Epithelial cell of esophagus (primary cell): ENCODE measurements at places on chromosomes 5 and 9.

GRCh38 chr5:62115014-62115413 is 191.0 kb upstream of the KIF2A start:
- DNase-seq, result peak; percentile 14

DNA sequence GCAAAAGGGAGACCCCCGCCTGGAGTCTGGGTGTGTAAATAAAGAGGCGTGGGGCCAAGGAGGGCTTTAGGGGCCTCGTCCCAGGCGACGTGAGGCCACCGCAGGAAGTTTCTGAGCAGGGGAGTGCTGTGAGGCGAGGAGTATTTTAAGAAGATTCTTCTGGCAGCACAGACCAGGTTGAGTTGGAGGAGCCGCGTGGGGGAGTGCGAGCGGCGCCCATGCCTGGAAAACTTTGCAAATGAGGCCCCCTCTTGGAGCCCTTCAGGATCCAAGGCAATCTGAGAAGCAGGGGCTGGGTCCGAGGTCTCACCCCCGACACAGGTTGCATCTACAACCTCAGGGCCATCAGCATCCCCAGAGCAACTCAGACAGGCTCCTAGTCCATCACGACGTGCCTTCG is 24.3 kb upstream of the CPLX2 start:
- no peak for DNase-seq

- no peak for DNase-seq
Measured at GRCh38 chr9:99134893-99135341, 30.0 kb downstream of the TGFBR1 start.

- DNase-seq, result no peak
Measured at GRCh38 chr9:106883030-106883429, 20.1 kb downstream of the ZNF462 start.

DNA sequence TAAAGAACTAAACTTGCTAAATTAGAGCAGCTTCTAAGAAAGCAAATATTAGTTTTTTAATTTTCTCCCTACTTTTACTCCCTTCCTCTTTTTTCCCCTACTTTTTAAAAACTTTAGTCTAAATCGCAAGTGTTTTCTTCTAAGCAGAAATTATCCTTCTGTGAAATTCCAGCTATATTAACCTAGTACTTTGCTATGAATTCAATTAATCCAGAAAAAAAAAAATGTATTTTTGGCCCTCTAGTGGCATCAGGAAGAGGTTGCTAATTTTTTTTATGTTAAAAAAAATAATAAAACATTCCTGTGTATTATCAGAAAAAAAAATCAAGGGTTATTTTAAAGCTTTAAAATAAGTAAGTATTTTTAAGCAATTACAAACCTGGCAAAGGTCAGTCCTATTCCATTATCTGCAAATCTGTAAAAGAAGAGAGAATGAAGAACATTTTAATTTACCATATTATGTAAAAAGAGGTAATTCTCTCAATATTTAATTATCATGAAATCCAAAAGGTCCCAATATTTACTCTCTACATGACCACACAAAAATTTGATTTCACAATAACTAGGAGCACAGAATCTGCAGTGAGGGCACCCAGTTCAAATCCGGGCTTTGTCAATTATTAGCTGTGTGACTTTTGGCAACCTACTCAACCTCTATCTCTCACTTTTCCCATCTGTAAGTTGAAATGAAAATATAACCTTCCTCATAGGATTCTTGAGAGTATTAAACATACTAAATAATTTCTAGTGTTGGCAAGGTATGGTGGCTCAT is 52.0 kb downstream of the CEMIP2 start:
- no peak for DNase-seq

DNA sequence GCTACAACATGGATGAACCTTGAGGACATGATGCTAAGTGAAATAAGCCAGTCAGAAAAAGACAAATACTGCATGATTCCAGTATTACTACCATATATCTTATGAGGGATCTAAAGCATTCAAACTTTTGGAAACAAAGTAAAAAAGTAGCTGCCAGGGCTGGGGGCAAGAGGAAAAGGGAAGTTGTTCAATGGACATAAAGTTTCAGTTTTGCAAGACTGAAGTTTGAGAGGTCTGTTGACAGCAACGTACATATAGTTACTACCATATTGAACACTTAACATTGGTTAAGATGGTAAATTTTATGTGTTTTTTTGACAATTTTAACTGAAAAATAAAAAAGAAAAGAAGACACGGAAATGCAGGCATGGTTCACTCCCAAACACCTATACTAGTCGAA is 77.6 kb downstream of the MAPKAP1 start:
- no peak for DNase-seq

- peak; percentile 57 for DNase-seq
Measured at GRCh38 chr9:136093995-136094881, 851 bp downstream of the NACC2 start.

- no peak for DNase-seq
Measured at GRCh38 chr5:82817897-82818676, 259.1 kb downstream of the TMEM167A start.

DNA sequence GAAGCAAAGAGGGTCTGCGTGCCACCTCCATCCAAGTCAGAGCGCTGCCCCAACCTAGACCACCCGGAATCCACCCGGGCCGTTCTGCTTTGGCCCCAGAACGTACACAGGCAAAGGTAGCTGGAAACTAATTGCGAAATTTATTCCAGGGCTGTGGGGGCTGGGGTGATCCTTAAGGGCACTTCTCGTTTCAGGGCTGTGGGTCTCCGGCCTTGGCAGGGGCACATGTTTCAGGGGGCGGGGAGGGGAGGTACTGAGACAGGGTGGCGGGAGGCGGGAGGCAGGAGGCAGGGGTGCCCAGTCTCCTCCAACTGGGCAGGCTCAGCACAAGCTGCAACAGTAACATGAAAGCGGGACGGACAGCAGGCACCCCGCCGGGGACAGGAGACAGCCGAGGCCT is 26.1 kb downstream of the NR5A1 start:
- DNase-seq, result no peak

GRCh38 chr5:102713278-102713677 is 41.8 kb upstream of the PAM start:
- no peak for DNase-seq

DNA sequence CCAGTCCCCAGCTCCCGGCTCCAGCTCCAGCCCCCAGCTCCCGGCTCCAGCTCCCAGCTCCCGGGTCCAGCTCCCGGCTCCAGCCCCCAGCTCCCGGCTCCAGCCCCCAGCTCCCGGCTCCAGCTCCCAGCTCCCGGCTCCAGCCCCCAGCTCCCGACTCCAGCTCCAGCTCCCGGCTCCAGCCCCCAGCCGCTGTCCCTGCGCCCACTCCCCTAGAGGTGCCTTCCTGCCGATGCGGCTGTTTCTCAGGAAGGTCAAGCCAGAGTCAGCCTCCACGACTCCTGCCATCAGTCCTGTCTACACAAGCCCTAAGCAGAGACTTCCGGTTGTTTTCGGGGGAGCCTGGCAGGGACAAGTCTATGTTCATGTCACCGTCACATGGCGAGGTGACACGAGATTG is 74.8 kb downstream of the ZNF354C start:
- no peak for DNase-seq

DNA sequence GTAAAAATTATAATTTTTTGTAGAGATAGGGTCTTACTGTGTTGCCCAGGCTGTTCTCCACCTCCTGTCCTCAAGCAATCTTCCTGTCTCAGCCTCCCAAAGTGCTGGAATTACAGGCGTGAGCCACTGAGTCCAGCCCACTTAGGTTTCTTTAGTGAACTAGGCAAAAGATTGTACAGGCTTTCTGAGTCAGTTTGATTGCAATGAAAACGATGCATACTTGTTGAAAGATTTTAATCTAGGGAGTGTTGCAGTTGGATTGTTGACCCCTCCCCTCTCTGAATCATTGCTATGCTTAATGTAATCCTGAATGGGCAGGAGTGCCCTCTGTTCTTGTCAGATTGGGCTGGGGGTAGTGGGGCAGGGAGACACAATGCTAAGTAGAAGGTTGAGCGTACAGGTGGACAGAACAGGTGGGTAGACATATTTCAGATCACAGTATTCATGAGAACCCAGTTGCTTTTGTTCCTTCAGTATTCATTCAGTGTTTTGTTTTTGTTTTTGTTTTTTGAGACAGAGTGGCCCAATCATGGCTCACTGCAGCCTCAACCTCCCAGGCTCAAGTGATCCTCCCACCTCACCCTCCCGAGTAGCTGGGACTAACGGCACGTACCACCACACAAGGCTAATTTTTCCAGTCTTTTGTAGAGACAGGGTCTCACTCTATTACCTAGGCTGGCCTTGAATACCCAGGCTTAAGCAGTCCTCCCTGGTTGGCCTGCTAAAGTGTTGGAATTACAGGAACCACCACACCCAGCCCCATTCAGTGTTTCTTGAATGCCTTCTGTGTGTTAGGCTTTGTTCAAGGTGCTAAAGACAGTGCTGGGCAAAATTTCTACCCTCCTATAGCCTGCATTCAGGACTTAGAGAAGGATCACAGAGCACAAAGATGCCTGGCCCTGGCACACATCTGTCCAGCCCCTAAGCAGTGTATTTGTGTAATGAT is 70.1 kb downstream of the KIAA1958 start:
- DNase-seq, result peak; percentile 74

DNA sequence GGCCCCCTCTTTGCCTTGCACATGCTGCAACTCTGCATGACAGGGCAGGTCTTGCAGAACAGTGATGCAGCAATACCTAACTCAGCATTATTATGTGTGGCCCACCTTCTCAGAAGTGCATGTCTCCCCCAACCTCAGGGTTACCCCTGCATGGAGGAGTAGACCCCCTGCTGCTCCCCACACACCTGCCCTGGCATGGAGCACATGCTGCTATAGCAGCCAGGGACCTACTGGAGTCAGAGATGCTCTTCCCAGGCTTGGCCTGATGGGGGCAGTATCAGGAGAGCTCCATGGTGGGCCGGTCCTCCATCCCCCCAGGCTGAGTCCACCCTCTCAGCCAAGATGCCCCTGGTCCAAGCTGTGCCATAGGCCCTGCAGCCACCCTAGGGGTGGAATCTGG is 13.2 kb upstream of the BOD1 start:
- no peak for DNase-seq

- DNase-seq, result no peak
Measured at GRCh38 chr5:111636736-111637135, 120.3 kb downstream of the NREP start.

GRCh38 chr9:419571-420171 is 205.0 kb downstream of the DOCK8 start:
- peak; percentile 74 for DNase-seq

DNA sequence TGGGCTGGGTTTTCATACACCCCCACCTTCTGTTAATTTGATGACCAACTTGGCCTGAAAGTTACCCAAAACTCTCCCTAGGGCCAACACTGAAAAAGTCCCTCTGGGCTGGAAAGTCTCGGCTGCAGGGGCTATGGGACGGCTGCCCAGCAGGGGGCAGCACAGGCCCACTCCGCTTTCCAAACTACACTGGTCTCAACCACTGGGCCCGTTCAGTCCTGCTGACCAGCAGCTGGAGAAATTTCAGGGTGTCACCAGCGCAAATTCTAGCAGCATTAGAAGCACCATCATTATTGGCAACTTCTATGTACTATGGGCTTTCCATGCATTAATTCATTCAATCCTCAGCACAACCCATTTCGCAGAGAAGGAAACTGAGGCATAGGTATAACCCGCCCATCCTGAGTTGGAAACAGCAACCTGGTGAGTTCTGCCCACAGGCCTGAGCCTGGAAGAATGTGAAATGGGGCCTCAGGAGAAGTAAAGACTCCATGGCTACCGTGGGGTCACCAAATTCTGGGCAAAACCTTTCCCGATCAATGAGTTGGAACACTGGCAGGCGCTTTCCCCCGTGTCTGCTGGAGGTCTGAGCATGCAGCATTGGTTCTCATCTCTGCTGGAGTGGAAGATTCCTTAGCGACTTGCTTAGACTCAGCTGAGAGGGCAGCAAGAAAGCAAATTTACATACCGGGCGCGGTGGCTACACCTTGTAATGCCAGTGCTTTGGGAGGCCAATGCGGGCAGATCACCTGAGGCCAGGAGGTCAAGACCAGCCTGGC is 9.7 kb downstream of the ORM2 start:
- DNase-seq, result peak; percentile 44

- no peak for DNase-seq
Measured at GRCh38 chr5:143217804-143218160, 185.7 kb downstream of the NR3C1 start.

GRCh38 chr5:57199866-57200265 is 26.0 kb downstream of the GPBP1 start:
- DNase-seq, result peak; percentile 77

- no peak for DNase-seq
Measured at GRCh38 chr5:126732716-126733115, 44.2 kb upstream of the LMNB1 start.

- DNase-seq, result no peak
Measured at GRCh38 chr5:132019337-132019736, 7.9 kb upstream of the ACSL6 start.

DNA sequence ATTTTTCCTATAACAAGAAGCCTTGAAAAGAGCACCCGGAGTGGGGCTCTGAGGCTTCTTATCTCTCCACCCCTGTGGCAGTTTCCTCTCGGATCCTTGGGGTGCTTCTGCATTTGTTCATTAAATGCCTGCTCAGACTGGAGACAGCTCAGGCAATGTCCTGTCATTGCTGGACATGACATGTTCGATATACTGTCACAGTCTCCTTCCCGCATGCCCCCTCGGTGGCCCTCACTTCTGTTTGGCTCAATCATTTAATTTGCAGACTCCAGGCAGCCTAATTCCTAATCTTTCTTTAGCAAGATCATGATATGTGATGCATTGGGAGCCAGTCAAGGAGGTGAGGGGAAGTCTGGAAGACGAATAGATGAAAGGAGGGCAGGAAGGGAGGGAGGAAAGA is 37.5 kb upstream of the CPEB4 start:
- DNase-seq, result no peak

DNA sequence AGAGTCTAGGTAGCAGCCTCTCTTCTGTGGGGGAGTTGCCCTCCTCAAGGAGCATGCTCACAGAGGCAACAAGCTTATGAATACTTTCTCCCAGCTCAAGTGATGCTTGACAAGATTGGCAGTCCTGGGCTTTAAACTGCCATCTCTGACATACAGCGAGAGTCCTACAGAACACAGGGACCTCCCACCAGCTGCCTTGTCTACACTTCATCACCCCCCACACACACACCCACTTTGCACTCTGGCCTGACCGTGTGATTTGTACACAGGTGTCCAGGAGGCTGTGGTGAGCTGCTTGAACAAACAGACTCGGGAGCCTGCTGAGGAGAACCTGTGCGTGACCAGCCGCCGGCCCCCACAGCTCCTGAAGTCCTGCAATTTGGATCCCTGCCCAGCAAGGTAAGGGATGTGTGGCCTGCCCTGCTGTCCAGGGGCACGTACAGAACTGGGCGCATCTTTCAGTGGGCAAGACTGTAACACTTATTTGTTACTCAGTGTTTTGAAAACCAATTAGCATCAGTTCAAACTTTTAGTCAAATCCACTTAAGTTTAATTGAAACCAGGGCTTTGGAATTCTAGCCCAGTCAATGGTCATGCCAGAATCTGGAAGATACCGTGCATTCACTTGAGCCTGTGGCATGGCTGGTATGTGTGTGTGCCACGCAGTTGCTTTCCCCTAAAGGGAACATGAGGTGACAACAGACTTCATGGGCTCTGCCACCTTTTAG is 247.5 kb downstream of the ADAMTSL1 start:
- no peak for DNase-seq

DNA sequence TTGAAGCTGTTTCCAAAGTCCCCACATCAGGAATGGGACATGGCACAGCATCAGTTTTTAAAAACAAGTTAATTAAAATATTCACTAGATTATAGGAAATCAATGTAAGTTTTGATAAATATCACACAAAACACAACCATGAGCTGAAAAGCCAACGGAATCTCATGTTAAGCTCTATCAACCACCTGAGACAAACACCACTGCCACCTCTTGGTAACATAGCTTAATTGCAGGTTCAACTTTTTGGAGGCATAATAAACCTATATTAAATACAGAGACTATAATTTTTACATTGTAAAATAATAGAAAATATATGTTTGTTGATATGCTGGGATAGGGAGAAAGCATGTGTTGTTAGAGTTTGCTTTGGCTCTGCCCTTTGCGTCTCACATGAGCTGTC is 126.1 kb downstream of the SV2C start:
- DNase-seq, result no peak
